ENCODE measurements at places on chromosomes 16 and 17. TPM values are rescaled to one million over a fixed set of nuclear protein-coding genes. Genes with fewer than 3 reads are reported as not detected.

The GFAP gene
- 4.4 TPM for total RNA-seq

The WFIKKN1 gene
- 0.53 TPM for total RNA-seq

The ERN2 gene
- not detected for total RNA-seq

The HS3ST3A1 gene
- total RNA-seq = 0.12 TPM

The ZNF629 gene
- 22.7 TPM for total RNA-seq

The DCTN5 gene
- total RNA-seq = 38.4 TPM

DNA sequence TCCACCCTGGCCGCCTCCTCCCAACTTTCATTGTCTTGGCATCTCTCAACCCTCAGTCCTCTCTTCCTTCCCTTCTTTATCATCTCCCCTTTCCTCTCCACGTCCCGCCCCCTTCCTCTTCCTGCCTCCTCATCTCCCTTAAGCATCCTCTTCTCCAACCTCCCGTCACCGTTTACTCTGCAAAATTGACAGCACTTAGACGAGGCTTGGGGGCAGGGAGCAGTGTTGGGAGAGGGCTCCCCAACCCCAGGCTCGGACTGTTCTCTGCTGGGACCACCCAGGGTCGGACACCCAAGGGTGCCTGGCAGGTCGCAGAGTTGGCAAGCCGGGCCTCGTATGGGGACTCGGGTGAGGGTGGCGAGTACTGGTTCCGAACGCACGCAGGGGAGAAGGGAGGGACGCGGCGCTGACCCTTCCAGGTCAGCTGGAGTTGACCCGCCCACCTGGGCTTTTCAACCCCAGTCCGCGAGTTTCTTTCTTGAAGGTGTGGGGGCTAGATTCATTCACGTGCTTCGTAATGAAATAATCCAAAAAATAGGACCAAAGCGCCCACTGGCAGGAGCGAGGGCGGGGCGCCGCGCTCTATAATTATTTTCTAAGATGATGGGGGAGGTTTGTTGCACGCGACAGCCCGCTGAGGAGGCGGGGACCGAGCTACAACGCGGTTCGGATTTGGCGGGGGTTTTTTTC is 775 bp upstream of the PAGR1 start:
- no peaks in the 10 kb centered on the region for H3K36me3 ChIP-seq
- no peaks in the 10 kb centered on the region for H3K27me3 ChIP-seq
- peak overlapping the region; percentile 80 for H3K4me3 ChIP-seq
- no peak for DNase-seq

- DNase-seq = no peak
- no peaks in the 10 kb centered on the region for H3K27me3 ChIP-seq
- H3K36me3 ChIP-seq = no peaks in the 10 kb centered on the region
Measured at GRCh38 chr16:79265701-79266100, 334.8 kb downstream of the MAF start.

DNA sequence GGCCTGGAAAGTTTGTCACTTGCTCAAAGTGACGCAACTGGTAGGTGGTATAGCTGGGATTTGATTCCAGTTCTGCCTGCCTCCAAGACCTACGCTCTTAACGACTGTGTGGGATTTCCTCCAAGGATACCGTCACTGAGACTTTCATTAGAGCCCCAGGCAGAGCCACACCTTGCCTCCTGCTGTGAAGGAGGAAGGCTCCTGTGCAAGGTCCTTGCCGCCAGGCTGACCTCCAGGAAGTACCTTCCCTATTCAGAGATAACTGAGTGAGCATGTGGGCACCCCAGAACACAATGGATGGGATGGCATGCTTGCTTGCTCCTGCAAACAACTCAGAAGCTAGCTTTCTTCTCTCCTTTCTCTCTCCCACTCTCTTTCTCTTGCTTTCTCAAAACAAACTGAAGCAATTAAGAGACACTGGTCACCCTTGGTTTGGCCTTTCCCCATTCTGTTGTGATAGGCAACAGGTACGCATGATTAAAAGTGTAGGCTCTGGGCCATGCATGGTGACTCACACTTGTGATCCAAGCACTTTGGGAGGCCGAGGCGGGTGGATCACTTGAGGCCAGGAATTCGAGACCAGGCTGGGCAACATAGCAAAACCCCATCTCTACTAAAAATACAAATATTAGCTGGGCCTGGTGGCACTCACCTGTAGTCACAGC is 30.7 kb downstream of the CACNG3 start:
- no peak overlapping the region for H3K4me3 ChIP-seq
- DNase-seq = no peak
- no peaks in the 10 kb centered on the region for H3K27me3 ChIP-seq
- H3K36me3 ChIP-seq = no peaks in the 10 kb centered on the region

GRCh38 chr17:36533935-36534839 is 481 bp downstream of the MYO19 start:
- H3K4me1 ChIP-seq = peaks cover 9% of the 10 kb centered on the region
- H3K36me3 ChIP-seq = peaks cover 58% of the 10 kb centered on the region
- H3K27ac ChIP-seq = peak overlapping the region; percentile 99
- peak overlapping the region; percentile 94 for H3K4me3 ChIP-seq
- H3K27me3 ChIP-seq = no peaks in the 10 kb centered on the region

DNA sequence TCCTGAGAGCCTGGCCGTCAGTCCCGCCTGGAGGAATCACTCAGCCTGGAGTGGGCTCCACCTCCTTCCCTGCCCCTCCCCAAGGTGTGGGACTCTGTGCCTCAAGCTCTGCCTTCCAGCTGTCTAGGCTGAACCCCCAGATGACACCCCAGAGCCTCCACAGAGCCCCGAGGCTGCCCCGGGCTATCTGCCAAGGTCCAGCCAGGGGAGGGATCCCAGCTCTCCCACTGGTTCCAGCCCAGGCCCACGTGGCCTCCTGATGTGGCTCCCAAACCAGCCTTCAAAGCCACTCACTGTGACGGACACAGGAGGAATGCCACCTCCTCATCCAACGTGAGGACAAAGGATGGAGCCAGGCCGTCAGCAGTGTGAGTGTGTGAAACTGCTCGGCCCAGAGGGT is 45.6 kb upstream of the ENPP7 start:
- no peak for DNase-seq
- peaks cover 52% of the 10 kb centered on the region for H3K27me3 ChIP-seq
- no peak overlapping the region for H3K4me3 ChIP-seq

GRCh38 chr17:703081-703875 is 11.4 kb downstream of the VPS53 start:
- H3K36me3 ChIP-seq = peaks cover 35% of the 10 kb centered on the region
- no peak overlapping the region for H3K27ac ChIP-seq
- H3K4me1 ChIP-seq = peaks cover 21% of the 10 kb centered on the region
- H3K27me3 ChIP-seq = no peaks in the 10 kb centered on the region
- DNase-seq = no peak

- no peaks in the 10 kb centered on the region for H3K27me3 ChIP-seq
- no peak overlapping the region for H3K4me3 ChIP-seq
- no peak overlapping the region for H3K27ac ChIP-seq
- no peak for DNase-seq
- H3K4me1 ChIP-seq = peaks cover 65% of the 10 kb centered on the region
- H3K36me3 ChIP-seq = no peaks in the 10 kb centered on the region
Measured at GRCh38 chr17:77965352-77965751, 6.8 kb downstream of the TNRC6C start.

GRCh38 chr16:30142672-30143346 is 19.8 kb upstream of the MAPK3 start:
- H3K4me1 ChIP-seq = no peaks in the 10 kb centered on the region
- no peak for DNase-seq
- H3K4me3 ChIP-seq = no peak overlapping the region
- no peak overlapping the region for H3K27ac ChIP-seq

DNA sequence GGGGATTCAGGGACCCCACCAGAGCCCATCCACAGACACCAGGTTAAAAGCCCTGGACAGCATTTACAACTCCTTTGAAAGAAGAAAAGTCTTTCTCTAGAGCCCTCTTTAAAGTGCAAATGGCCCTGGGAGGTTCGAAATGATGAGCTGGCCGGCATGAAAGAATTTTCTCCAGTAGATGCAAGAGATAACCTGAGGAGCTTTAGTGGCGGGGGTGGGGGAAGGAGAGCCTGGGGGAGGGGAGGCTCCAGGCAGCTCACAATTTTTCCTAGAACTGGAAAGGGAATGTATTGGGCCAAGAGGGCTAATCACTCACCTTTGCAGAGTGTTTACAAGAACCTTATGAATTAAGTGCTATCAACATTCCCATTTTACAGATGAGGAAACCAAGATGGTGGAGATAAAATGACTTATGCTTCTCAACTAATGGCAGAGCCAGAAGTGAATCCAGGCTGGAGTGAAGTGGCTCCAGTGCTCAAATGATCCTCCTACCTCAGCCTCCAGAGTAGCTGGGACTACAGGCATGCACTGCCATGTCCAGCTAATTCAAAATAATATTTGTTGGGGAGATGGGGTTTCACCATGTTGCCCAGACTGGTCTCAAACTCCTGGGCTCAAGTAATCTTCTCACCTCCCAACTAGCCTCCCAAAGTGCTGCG is 4.2 kb upstream of the CDH1 start:
- no peaks in the 10 kb centered on the region for H3K4me1 ChIP-seq
- no peak for DNase-seq
- no peak overlapping the region for H3K4me3 ChIP-seq
- H3K27ac ChIP-seq = no peak overlapping the region
- H3K27me3 ChIP-seq = peaks cover 55% of the 10 kb centered on the region

DNA sequence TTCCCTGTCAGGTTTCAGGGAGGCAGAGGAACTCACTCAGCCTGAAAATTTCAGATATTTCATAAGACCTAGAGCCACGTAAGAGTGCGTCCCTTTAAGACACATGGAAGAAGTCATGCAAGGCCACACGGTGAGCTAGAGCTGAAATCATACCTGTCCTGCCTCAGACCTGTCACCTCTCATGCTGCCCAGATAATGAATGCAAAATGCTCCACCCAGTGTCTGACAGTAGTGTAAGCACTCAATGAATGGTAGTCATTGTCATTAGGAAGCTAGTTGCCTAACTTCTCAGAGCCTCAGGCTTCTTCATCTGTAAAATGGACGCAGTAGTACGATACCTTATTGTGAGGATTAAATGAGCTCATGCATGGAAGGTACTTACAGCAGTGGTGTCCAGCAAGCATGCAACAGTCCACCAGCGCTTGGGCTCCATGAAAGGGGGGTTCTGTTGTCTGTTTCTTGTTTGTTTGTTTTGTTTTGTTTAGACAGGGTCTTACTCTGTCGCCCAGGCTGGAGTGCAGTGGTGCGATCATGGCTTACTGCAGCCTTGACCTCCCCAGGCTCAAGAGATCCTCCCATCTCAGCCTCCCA is 60.7 kb downstream of the WSB1 start:
- no peaks in the 10 kb centered on the region for H3K36me3 ChIP-seq
- peaks cover 26% of the 10 kb centered on the region for H3K4me1 ChIP-seq
- H3K27ac ChIP-seq = peak overlapping the region; percentile 79
- DNase-seq = no peak

- no peaks in the 10 kb centered on the region for H3K4me1 ChIP-seq
- no peak for DNase-seq
- no peak overlapping the region for H3K4me3 ChIP-seq
- no peaks in the 10 kb centered on the region for H3K27me3 ChIP-seq
- no peak overlapping the region for H3K27ac ChIP-seq
Measured at GRCh38 chr17:77297693-77298666, 157.2 kb downstream of the SEC14L1 start.

GRCh38 chr16:10625595-10626357 is 45.4 kb upstream of the EMP2 start:
- no peaks in the 10 kb centered on the region for H3K27me3 ChIP-seq
- H3K4me1 ChIP-seq = peaks cover 10% of the 10 kb centered on the region
- DNase-seq = no peak
- no peak overlapping the region for H3K27ac ChIP-seq
- no peaks in the 10 kb centered on the region for H3K36me3 ChIP-seq

DNA sequence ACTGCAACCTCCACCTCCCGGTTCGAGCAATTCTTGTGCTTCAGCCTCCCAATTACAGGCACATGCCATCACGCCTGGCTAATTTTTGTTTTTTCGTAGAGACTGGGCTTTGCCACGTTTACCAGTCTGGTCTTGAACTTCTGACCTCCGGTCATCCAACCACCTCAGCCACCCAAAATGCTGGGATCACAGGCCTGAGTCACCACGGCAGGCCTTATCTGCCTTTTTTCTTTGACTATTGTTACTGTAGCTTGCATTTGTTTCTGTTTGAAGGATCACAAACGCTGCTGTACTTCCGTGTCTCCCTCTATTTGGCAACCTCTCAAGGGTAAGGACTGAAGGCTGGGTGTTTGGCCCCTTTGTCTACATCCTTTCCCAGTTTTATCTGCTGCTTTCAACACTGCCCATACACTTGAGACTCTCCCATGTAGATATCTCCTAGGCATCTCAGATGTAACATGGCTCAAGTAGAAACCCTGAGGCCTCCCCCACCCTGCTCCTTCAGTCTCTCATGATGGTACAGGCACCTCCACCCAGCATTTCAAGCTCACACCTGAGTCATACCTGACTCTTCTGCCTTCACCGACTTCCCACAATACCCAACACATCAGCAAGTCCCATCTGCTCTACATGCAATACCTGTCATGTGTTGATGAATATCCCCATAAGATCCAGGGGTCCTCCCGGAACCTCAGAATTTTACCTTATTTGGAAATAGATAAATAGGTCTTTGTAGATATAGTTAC is 219.0 kb downstream of the CPPED1 start:
- H3K27ac ChIP-seq = no peak overlapping the region
- no peak for DNase-seq
- no peak overlapping the region for H3K4me3 ChIP-seq
- H3K36me3 ChIP-seq = no peaks in the 10 kb centered on the region
- H3K27me3 ChIP-seq = no peaks in the 10 kb centered on the region

DNA sequence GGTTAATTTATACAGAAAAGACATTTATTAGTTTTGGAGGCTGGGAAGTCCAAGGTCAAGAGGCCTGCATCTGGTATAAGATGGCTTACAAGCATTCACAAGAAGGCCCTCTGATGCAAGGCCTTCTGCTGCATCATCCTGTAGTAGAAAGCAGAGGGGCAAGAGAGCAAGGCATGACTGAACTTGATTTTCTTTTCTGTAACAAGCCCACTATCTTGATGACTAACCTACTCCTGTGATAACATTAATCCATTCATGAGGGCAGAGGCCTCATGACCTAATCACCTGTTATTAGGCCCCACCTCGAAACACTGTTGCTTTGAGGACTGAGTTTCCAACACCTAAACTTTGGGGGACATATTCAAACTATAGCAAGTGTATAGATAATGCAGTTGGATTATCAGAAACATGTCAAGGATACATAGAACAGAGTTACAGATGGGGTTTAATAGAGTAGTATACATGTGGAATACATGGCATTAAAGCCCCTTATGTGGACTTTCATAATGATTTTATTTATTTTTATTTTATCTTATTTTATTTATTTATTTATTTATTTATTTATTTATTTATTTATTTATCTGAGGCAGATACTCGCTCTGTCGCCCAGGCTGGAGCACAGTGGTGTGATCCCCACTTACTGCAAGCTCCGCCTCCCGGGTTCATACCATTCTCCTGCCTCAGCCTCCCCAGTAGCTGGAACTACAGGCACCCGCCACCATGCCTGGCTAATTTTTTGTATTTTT is 88.2 kb downstream of the CHD9 start:
- H3K4me1 ChIP-seq = peaks cover 7% of the 10 kb centered on the region
- no peaks in the 10 kb centered on the region for H3K36me3 ChIP-seq
- no peaks in the 10 kb centered on the region for H3K27me3 ChIP-seq
- no peak for DNase-seq
- H3K27ac ChIP-seq = no peak overlapping the region

Data from heart left ventricle (tissue), 16 donors.